Uterus (tissue), 4 donors: ENCODE measurements at places on chromosomes 1 and 21.

DNA sequence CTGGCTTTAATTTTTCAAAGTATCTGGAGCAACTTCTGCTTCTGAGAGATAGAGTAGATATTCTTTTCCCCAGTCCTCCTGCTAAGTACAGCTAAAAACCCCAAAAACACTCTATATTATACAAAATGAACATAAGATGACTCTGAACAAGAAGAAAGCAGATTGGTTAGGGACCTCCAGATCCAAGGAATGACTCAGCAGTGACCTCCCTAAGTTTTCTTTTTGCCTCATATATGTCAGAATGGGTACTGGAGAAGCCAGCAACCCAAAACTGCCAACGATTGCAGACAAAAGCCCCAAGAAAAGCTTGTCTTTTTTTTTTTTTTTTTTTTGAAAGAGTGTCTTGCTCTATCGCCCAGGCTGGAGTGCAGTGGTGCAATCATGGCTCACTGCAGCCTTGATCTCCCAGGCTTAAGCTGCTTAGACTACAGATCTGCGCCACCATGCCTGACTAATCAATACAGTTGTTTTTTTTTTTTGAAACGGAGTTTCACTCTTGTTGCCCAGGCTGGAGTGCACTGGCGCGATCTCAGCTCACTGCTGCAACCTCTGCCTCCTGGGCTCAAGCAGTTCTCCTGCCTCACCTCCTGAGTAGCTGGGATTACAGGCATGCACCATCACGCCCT is 22.7 kb downstream of the NDUFS5 start:
- DNase-seq: no peak

GRCh38 chr1:243236604-243237252 is 18.4 kb downstream of the CEP170 start:
- no peak for DNase-seq

DNA sequence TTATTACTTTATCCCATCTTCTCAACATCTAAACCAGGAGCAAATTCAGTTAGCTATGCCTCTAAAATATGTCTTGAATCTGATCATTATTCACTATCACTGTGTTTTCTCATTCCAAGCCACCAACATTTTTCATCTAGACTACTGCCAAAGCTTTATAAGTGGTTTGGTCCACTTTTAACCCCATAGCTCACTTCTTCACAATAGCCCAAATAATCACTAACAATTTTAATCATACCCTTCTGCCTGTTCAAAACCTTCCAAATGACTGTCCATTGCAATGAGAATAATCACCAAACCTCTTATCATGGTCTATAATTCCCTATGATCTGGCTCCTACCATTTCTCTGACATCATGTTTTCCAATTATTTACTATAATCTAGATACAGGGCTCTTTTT is 149.8 kb upstream of the ZNHIT6 start:
- DNase-seq: no peak

DNA sequence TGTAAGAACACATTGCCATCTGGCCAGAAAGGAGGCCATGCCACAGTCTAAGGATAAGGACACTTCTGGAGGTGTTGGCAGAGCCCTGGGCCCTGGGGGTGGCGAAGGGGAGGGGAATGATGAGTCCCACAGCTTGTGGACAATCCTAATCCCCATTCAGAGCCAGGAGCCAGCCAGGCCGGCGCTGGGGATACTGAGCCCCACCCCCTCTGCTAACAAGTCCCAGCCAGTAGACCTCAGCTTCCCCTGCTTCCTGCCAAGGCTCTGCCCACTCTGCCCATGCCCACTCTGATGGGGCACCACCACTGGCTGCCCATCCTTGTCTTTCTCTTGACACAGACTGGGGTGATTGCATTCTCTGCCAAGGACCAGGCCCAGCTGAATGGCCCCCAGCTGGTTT is 71.9 kb downstream of the NAV1 start:
- no peak for DNase-seq

DNA sequence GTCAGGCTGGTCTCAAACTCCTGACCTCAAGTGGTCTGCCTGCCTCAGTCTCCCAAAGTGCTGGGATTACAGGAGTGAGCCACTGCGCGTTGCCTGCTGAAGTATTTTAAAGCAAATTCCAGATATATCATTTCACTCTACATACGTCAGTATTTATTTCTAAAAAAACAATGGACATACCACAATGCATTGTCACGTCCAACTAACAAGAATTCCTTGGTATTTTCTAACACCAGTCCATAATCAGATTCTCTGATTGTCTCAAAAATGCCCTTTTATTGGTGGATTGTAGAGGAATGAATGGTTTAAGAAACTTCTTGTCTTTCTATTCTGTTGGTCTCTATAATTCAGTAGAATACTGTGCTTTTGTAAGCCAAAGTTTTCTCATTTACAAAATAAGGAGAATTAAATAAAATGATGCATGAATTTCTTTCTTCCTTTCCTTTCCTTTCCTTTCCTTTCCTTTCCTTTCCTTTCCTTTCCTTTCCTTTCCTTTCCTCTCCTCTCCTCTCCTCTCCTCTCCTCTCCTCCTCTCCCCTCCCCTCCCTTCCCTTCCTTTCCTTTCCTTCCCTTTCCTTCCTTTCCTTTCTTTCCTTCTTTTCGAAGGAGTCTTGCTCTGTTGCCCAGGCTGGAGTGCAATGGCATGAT is 55.8 kb downstream of the VPS13D start:
- DNase-seq: no peak

- no peak for DNase-seq
Measured at GRCh38 chr1:13759072-13759471, 59.1 kb downstream of the PRDM2 start.

GRCh38 chr1:20830378-20830777 is 43.3 kb upstream of the HP1BP3 start:
- DNase-seq: no peak

DNA sequence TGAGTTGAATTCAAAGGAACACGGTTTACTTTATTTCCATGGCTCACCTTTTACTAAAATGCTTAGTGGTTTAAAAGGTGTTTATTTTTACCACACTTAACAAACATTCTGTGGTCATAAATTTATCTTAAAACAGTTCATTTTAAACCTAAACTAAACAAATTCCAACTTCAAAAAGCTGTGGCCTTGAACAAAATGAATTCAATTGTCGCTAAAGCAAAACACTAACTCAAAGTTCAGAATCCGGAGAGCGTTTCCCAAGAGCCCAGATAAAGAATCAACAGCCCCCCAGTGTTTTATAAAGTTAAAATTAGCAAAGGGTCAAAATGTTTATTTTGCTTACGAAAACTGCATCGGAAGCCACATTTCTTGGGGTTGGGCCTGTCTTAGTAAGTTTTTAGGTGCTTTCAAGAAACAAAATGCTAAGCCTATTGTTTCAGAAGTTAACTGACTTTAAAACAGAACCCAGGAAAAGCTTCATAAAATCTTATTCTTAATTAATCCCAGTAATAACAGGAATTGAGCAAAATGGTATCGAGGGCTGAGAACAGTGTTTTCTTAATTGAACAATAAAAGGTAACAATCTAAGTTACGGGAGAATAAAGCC is 1.3 kb downstream of the PUM1 start:
- DNase-seq: no peak

GRCh38 chr21:26188422-26188821 is 17.9 kb upstream of the APP start:
- DNase-seq: no peak

GRCh38 chr1:193456811-193457280 is 270.4 kb upstream of the B3GALT2 start:
- DNase-seq: no peak

- DNase-seq: no peak
Measured at GRCh38 chr21:33924766-33925100, 9.1 kb upstream of the ATP5PO start.

- DNase-seq: no peak
Measured at GRCh38 chr1:30603081-30603858, 120.1 kb downstream of the MATN1 start.

DNA sequence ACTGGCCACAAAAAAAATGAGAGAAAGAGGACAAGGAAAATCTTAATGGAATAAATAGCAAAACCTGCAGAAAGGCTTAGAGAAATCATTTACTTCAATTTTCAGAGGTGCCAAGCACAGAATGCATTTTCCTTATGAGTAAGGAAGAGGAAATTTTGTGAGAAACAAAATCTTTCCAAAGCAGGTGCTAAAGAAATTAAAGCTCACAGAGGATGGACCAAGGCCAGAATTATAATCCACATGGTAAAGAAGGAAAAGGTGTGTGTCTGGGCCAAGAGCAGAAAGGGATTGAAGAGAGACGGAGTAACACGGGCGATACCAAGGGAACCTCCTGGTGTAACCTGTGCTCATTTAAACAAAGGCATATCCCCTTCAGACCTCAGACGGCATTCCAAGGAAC is 340.0 kb upstream of the NFIA start:
- no peak for DNase-seq
